Activated CD4-positive, alpha-beta T cell treated with anti-CD3 and anti-CD28 coated beads, Interleukin-2, amount 10 ng/mL, durations not matched to agents 24 days and 14 days (primary cell): ENCODE measurements at places on chromosomes 6 and 20. TPM values are rescaled to one million over a fixed set of nuclear protein-coding genes. Genes with fewer than 3 reads are reported as not detected.

- DNase-seq = no peak
- H3K36me3 ChIP-seq = peaks cover 58% of the 10 kb centered on the region
- H3K27me3 ChIP-seq = no peaks in the 10 kb centered on the region
- no peak overlapping the region for H3K4me3 ChIP-seq
These were observed 22.9 kb downstream of the SRPK1 start for GRCh38 chr6:35898003-35898402.

- no peak overlapping the region for H3K27ac ChIP-seq
- no peaks in the 10 kb centered on the region for H3K27me3 ChIP-seq
These were observed 72.0 kb downstream of the ANKS1A start for GRCh38 chr6:34961082-34961481.

DNA sequence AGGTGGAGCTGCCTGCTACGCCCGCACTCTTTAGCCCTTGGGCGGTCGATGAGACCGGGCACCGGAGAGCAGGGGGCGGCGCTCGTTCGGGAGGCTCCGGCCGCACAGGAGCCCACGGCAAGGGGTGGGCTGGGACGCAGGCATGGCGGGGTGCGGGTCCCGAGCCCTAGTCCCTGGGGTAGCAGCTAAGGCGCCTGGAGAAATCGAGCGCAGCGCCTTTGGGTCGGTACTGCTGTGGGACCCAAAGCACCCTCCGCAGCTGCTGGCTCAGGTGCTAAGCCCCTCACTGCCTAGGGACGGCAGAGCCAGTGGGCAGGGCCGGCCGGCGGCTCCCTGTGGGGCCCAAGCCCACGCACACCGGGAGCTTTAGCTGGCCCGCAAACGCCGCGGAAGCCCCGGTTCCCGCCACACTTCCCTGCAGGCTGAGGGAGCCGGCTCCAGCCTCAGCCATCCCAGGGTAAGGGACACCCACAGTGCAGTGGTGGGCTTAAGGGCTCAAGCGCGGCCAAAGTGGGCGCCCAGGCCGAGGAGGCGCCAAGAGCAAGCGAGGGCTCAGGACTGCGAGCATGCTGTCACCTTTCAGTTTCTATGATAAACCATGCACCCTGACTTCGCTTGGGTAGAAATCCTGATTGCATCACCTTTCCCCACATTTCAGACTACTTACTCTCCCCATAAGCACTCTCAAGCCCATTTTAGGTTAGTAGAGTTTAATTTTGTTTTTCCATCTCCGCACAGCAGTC, 52.0 kb downstream of the MYLIP start:
- no peaks in the 10 kb centered on the region for H3K27me3 ChIP-seq
- H3K4me3 ChIP-seq = peak overlapping the region; percentile 69
- peaks cover 12% of the 10 kb centered on the region for H3K36me3 ChIP-seq

Gene IER3
- 512 and 516 TPM in 2 replicates for total RNA-seq

Gene NRN1
- total RNA-seq = 4.0 and 4.8 TPM in 2 replicates

DNA sequence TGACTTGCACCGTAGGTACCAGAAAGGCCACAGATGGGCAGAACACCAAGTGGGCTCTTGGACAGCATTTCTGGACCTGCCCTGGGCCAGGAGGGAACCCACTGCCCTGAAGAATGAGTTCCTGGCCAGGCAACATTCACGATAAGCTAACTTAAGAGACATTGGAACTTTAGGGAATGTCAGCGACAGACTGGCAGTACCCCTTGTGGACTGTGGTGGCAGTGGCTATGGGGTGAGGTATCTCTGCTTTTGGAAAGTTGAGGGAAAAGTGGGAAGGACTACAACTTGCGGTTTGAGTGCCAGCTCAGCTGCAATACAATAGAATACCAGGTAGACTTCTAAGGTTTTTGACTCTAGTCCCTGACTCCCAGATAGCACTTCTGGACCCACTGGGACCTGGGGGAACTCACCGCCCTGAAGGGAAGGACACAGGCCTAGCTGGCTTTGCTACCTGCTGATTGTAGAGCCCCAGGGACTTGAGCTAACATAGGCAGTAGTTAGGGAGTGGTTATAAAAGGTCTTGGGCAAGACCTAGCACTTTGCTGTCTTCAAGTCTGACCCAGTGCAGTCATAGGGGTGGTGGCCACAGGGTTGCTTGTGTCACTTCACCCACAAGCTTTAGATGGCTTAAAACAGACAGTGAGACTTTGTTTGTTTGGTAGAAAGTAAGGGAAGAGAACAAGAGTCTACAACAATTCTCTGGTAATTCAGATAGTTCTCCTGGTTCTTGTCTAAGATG, 617.6 kb downstream of the COL12A1 start:
- no peak overlapping the region for H3K4me3 ChIP-seq
- H3K27me3 ChIP-seq = no peaks in the 10 kb centered on the region
- no peak overlapping the region for H3K27ac ChIP-seq

- DNase-seq = no peak
- no peaks in the 10 kb centered on the region for H3K36me3 ChIP-seq
- peaks cover 2% of the 10 kb centered on the region for H3K4me1 ChIP-seq
- peaks cover 5% of the 10 kb centered on the region for H3K27me3 ChIP-seq
- no peak overlapping the region for H3K27ac ChIP-seq
These were observed 16.1 kb downstream of the EPB41L1 start for GRCh38 chr20:36170542-36171215.

DNA sequence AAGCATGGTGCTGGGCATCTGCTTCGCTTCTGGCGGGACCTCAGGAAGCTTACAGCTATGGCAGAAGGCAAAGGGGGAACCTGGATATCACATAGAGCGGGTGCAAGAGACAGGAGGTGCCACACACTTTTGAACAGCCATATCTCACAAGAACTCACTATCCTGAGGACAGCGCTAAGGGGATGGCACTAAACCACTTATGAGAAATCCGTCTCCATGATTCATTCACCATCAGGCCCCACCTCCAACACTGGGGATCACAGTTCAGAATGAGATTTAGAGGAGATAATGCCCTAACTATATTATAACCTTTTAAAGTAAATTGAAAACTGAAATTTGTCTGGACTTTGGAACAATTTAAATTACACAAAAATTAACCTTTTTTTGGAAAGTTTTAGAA, 37.8 kb upstream of the SUMO4 start:
- H3K4me1 ChIP-seq = peaks cover 66% of the 10 kb centered on the region
- peak overlapping the region; percentile 38 for H3K27ac ChIP-seq
- H3K36me3 ChIP-seq = peaks cover 58% of the 10 kb centered on the region
- H3K27me3 ChIP-seq = no peaks in the 10 kb centered on the region
- no peak for DNase-seq
- H3K4me3 ChIP-seq = no peak overlapping the region

GRCh38 chr20:42530855-42531448, 658.8 kb downstream of the PTPRT start:
- H3K36me3 ChIP-seq = no peaks in the 10 kb centered on the region
- H3K4me1 ChIP-seq = no peaks in the 10 kb centered on the region
- H3K4me3 ChIP-seq = no peak overlapping the region
- no peak for DNase-seq
- no peaks in the 10 kb centered on the region for H3K27me3 ChIP-seq

- H3K27ac ChIP-seq = no peak overlapping the region
- peaks cover 14% of the 10 kb centered on the region for H3K27me3 ChIP-seq
- DNase-seq = no peak
- H3K4me1 ChIP-seq = peaks cover 25% of the 10 kb centered on the region
- no peak overlapping the region for H3K4me3 ChIP-seq
These were observed 2.5 kb upstream of the SLCO4A1 start for GRCh38 chr20:62639765-62640164.

DNA sequence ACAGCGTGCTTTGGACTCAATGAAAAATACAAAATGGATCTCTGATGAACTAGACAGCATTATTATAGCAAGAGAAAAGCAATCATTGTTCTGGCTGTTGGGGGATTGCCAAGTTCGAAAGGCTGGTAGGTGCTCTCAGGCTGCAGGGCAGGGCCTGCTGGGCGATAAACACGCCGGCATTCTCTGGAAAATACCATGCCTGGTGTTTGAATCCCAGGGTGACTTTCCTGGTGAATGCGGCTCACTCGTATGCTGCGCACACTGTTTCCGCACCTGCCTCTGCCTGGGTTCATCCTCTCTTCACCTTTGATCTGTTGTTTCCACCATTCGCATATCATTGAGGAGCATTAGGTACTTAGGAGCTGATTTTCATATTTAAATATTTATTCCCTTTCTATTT, 37.4 kb downstream of the GCNT2 start:
- H3K4me1 ChIP-seq = no peaks in the 10 kb centered on the region
- H3K27ac ChIP-seq = no peak overlapping the region
- no peak for DNase-seq

Gene ULBP2
- 0.40 and 0.47 TPM in 2 replicates for total RNA-seq

Gene MOCS1
- total RNA-seq = 0.69 and 0.96 TPM in 2 replicates

Gene TMEM244
- total RNA-seq = not detected in 2 replicates

Gene PACRG
- total RNA-seq = not detected in 2 replicates

Gene TAP1
- 275 and 283 TPM in 2 replicates for total RNA-seq

Gene DCDC2
- not detected in 2 replicates for total RNA-seq

Gene ADGB
- not detected in 2 replicates for total RNA-seq

Gene LHFPL5
- total RNA-seq = not detected in 2 replicates

DNA sequence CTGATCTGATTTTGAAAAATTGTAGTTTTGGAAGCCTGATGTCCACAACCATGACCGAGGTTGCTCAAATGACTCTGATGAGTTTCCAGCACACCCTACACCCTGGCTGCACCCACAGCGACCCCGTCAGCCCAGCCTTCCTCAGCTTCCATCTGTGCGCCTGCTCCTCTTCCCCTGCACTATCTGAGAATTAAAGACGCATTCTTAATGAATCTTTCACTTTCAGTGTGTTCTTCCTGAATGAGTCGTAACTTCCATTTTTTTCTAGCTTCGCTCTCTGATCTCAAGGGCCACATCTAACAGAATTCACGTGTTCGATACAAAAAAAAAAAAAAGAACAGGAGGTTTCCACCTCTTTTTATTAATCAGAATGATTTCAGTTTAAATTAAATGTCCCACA, 21.3 kb upstream of the RREB1 start:
- H3K36me3 ChIP-seq = no peaks in the 10 kb centered on the region
- peak; percentile 76 for DNase-seq
- H3K4me1 ChIP-seq = peaks cover 25% of the 10 kb centered on the region
- H3K27ac ChIP-seq = no peak overlapping the region

- H3K4me3 ChIP-seq = no peak overlapping the region
- H3K27me3 ChIP-seq = no peaks in the 10 kb centered on the region
- H3K36me3 ChIP-seq = peaks cover 59% of the 10 kb centered on the region
- peaks cover 15% of the 10 kb centered on the region for H3K4me1 ChIP-seq
- peak; percentile 83 for DNase-seq
- peak overlapping the region; percentile 34 for H3K27ac ChIP-seq
These were observed 10.6 kb downstream of the RPS10 start for GRCh38 chr6:34414999-34415858.

- H3K27me3 ChIP-seq = no peaks in the 10 kb centered on the region
- H3K4me3 ChIP-seq = no peak overlapping the region
- no peak overlapping the region for H3K27ac ChIP-seq
- peaks cover 5% of the 10 kb centered on the region for H3K36me3 ChIP-seq
- no peak for DNase-seq
- peaks cover 21% of the 10 kb centered on the region for H3K4me1 ChIP-seq
These were observed 82.3 kb upstream of the PHACTR2 start for GRCh38 chr6:143595251-143596036.

Gene MAK
- 0.47 and 0.58 TPM in 2 replicates for total RNA-seq

DNA sequence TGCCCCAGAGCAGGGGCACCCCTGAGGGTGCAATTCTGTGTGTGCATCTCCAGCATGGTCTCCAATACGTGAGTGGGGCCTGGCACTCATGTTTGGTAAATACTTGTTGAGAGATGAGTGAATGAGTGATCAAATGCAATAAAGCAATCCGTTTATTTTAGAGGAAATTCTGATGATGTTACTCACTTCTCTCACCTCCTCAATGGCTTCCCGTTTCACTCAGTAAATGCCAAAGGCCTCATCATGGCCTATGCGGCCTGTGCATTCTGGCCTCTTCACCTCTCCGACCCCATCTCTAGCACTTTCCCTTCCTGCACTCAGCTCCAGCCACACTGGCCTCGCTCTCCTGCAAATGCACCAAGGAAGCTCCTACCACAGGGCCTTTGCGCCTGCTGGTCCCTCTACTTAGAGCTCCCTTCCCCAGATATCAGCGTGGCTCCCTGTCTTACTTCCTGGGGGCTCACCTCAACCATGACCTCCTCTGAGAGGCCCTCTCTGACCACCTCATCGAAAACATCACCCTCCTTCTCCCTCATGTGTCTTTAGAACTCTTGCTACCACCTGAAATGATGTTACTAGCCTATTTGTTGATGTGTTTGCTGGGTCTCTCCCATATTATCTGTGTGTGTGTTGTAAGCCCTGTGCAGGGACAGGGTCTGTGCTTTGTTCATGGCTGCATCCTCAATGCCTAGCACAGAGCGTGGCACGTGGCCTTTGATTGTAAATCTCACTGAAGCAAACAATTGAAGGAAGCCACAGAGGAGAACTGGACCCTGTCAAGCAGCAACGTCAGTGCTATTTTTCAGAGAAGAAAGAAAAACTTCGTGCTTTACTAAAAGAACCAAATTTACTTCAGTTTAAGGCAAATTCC, 42.6 kb downstream of the RAB44 start:
- no peak for DNase-seq
- H3K4me3 ChIP-seq = no peak overlapping the region
- no peaks in the 10 kb centered on the region for H3K36me3 ChIP-seq

DNA sequence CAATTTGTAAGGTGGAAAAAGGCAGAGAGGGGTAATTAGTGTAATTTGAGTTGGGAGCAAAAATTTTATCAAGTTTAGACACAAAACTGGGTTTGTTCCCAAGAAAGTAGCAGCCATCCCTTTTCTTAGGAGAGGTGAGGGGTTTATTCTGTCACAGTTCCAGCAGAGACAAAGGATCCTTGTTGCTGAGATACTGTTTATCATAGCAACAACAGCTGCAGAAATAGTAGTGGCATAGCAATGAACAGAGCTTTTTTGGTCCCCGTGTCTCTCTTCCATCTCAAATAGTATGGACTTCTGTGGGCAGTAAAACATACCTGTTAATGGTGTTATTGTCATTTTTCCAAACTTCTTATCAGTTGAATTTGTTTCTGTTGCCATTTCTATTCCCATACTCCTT, 23.9 kb downstream of the ZKSCAN8 start:
- H3K4me1 ChIP-seq = peaks cover 8% of the 10 kb centered on the region
- no peak overlapping the region for H3K27ac ChIP-seq
- H3K27me3 ChIP-seq = no peaks in the 10 kb centered on the region
- no peak for DNase-seq

GRCh38 chr20:41175727-41176330, 38.5 kb downstream of the PLCG1 start:
- no peaks in the 10 kb centered on the region for H3K27me3 ChIP-seq
- H3K27ac ChIP-seq = peak overlapping the region; percentile 60
- DNase-seq = no peak
- peaks cover 69% of the 10 kb centered on the region for H3K36me3 ChIP-seq

- no peaks in the 10 kb centered on the region for H3K36me3 ChIP-seq
- DNase-seq = no peak
- H3K27ac ChIP-seq = no peak overlapping the region
These were observed 50.8 kb downstream of the SMPDL3A start for GRCh38 chr6:122839906-122840305.

Gene BMP7
- total RNA-seq = 0.07 TPM in 1 of 2 replicates, not detected in the other

Gene NEDD9
- total RNA-seq = 31.9 and 36.9 TPM in 2 replicates

DNA sequence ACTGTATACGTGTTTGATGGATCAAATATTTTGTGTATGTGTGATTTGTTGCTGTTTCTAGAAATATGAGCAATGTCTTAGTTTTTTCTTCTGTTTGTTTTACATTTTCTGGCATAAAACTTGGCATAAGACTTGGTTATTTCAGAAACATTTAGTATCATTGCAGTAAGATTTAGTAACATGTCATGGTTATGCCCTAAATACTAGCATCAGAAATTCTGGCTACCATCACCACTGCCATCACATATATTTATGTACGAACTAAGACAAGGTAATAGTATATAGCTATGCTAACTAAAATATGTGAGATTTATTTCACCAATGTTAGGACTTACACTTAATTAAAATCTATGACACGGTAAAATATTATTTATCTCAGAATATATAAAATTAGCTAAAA, 10.3 kb upstream of the ADGRG6 start:
- no peaks in the 10 kb centered on the region for H3K36me3 ChIP-seq
- DNase-seq = no peak
- no peak overlapping the region for H3K27ac ChIP-seq
- no peaks in the 10 kb centered on the region for H3K4me1 ChIP-seq
- no peak overlapping the region for H3K4me3 ChIP-seq
